ENCODE measurements at places on chromosomes 2 and 18.

DNA sequence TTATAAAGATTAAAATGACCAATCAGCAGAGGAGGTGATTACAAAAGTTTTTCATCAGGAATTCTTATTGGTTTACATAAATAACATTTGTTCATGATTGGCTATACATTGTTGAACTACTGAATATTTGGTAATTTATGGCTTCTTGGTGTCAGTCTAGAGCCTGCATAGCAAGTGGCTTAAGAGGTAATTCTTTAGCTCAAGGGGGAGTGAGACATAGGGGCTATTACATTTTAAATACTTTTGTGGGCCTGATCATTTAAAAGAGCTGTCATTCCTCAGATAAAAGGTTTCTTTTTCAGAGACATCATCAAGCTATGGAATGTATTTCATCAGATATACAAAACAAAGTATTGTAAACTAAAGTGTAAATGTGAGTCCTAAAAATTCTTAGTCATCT is 373.8 kb downstream of the EPHA4 start:
- DNase-seq, result no peak

DNA sequence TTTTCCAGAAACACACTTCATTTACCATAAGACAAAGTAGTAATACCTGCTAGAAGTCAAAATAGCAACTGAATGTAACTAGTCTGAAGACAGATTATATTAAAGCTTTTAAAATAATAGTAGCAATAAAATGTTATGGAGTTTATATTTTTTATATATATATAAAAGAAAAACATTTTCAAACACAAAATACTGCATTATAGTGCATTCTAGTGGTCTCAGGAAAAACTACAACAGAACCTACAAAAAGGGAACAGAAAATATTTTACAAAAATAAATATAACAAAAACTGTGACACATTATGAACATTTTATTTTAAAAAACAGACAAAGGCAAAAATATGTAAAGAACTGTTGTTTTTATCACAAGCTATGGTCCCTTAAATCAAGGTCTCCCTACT is 48.0 kb downstream of the STRN start:
- DNase-seq, result no peak

DNA sequence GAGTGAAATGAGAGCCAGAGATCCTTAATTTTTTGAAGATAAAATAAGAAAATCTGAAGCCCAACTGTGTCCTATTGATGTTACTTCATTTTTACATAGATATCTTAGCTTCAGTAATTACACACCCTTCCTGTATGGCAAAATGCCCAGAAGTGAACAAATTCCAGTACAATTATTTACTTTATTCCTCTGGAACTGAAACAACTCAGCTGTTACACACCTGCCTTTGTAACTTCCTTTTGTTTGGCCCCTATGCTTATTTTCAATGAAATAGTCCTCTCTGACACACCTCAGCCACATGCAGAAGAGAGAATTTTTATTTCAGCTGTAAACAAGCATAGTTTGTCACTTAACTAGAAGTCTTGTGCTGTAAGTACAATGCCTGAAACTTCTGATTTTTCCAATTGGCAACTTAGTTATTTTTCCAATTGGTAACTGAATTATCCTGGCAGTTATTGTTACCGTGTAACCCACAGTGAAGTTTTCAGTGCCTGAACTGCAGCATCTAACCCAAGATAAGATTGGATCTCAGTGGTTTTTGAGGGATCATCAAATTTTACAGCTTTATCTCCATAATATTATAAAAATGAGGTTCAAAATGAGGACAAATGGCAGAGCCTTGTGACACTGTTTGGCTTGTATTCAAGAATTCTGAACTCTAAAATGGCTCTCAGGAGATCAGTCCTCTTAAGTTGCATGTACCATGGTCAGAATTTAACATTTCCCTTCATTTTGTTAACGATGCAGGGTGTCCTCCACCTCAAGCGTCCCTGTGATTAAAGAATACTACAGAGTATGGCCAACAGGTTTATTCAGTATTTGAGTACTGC is 82.6 kb downstream of the PKP4 start:
- DNase-seq, result no peak

DNA sequence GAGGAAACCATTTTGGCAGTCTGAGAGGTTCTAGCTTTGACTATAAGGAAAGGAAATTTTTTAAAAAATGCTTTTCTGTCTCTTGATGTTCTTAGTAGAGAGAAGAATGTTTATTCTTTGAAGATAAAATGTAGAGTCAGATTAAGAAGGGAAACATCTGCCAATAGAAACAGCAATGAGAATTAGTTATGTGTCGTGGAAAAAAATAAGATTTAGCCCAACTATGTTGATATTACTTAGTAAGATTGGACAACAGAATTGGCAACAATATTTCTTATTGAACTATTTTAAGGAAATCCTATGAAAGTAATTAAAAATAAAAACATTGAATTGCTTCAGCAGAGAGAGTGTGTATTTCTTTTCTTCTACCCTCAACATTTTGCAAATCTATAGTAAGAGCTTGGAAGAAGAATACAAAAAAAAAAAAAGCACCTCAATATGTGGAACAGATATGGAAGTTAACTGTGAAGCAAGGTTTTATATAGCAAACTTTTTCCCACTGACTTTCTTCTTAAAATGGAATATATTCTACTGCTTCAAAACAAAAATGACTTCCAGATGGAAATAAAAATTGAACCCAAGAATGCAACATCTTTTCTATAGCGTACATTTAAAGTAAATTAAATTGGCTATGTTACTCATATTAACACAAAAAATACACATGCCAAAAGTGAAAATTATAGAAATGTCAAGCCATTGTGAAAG is 177.9 kb downstream of the FAM124B start:
- DNase-seq, result no peak

- DNase-seq, result no peak
Observed at GRCh38 chr2:202530038-202530437, 104.7 kb upstream of the FAM117B start.

- no peak for DNase-seq
Observed at GRCh38 chr2:224354632-224355211, 47.2 kb downstream of the FAM124B start.

DNA sequence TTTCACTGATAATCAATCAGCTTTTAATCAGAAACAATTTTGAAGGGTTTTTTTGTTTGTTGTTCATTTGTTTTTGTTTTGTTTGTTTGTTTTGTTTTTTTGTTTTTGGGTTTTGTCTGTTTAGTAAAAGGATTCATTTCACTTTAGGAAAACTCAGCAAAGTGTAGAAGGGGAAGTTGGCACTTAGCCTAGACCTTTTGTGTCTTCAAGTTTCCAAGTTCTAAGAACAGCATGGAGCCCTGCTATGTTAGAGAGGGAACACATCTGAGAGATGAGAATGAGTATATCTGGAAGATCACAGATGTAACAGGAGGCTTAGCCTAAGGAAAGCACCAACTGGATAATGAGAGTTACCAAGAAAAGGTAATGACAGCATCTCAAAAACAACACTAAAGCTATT is 501.5 kb downstream of the ERBB4 start:
- DNase-seq, result no peak

DNA sequence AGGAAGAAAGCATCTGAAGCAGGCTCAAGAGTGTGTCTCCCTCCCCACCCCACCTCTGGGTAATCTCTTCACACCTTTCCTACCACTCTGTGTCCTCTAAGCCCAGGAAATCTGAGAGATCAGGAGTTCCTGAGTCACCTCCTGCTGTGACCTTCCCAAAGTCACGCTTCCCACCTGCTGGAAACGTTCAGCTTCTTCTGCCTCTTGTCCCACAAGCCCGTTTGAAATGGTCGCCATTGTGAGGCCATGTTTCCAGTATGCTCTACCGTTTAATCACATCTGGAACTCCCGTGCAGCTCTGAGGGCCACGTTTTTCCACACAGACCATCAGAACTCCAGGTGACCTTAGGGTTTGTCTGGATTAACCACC is 25.9 kb downstream of the GREB1 start:
- DNase-seq, result no peak

DNA sequence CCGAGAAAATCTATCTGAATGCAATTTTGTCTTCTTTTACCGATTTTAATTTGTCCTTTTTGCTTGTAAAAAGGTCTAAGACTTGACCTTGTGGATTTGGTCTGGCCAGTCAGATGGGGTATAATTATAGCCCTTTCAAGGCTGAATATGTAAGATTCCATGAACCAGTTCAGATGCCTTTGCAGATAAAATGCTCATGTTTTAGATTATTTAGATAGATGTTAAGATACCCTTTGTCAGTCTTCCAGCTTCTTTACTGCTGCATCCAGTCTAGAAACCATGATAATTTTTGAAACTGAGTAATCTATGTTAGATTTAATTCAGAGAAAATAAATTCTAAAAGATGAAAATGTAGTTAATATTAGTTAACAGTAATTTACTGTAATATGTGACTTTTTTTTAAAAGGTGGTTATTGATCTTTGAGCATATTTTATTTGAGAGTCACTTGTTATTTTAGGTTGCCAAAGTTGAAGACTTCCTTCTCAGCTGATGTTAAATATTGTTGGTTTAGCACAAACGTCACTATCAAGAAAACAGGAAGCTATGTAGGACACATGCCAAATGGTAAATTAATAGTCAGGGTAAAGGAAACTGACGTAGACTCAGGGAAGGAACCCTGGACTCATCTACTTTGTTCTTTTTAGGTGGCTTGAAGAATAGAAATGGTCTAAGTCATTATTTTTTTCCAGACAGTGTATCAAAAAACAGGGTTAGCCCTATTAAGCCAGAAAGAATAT is 29.8 kb downstream of the BABAM2 start:
- DNase-seq, result no peak

GRCh38 chr2:239943571-239943970 is 81.6 kb downstream of the NDUFA10 start:
- no peak for DNase-seq

GRCh38 chr2:182240862-182241371 is 185.9 kb downstream of the PDE1A start:
- no peak for DNase-seq

- DNase-seq, result no peak
Observed at GRCh38 chr2:135304694-135305093, 226.3 kb downstream of the ZRANB3 start.

Data from effector CD4-positive, alpha-beta T cell (primary cell).